ENCODE measurements at places on chromosomes 6 and 20.

GRCh38 chr6:31621320-31621939, 915 bp downstream of the PRRC2A start:
- no peak for DNase-seq

- DNase-seq = no peak
These were observed 12.2 kb downstream of the FILIP1 start for GRCh38 chr6:75481394-75481793.

GRCh38 chr6:3523966-3524365, 67.1 kb upstream of the SLC22A23 start:
- no peak for DNase-seq

DNA sequence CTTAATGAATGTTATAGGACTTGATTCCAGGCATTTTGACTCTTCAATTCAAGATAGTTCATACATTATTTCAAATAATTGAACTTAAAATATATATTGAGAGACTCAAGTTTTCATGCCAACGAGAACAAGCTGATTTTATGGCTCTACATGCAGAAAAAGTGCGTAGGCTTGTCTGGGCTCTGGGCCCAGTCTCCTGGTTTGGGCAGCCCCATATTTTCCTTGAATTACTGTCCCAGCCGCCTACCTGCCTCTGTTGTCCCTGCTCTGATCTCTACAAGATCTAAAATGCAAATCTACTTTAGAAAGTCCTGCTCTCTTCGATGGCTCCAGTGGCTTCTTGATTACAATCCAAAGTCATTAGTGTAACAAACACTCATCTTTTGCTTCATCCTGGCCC, 537.4 kb upstream of the CHD6 start:
- no peak for DNase-seq

DNA sequence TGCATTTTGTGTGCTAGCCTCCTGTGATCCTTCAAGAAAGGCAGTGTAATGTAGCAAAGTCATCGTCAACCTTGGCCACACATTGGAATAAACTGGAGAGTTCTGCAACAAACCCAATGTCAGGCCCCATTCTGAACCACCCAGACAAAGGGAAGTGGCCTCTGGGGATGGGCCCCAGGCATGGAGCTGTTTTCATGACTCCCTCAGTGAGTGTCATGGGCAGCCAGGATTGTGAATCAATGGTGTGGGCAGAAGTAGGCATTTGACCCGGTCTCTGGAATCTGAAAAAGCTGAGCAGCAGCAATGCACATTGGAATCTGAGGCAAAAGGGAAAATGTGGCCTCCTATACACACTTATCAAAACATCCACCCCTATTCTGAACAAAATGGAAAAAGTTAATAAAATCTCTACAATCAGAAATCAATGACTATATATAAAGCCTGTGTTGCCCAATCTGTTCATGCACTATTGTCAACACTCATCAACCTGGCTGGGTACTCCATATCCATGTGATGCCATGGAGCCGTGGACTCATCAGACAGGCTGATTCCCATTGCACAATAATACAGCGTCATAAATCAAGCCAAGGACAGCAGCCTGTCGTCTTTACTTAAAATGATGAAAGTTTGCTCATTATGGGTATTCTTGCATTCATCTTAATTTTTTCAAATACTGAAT, 134.9 kb upstream of the STMND1 start:
- DNase-seq = no peak

DNA sequence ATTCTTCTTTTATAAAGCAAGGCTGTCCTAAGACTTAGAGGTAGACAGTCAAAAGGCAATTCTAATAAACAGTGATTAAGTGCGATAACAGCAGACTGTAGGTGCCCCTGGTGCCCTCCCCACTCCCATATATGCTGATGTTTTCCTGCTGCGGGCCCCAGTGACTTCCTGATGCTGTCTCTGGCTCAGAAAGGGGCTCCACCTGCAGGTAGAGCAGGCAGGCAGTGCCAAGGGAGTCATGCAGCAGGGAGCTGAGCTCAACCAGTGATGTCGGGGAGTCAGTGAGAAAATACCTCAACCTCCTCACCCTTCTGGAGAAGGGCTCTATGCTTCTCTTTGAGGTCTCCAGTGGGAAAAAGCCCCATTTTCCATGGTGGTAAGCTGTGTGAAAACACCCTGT, 126.7 kb upstream of the SSTR4 start:
- no peak for DNase-seq

GRCh38 chr20:43976547-43976946, 61.9 kb downstream of the TOX2 start:
- DNase-seq = no peak

DNA sequence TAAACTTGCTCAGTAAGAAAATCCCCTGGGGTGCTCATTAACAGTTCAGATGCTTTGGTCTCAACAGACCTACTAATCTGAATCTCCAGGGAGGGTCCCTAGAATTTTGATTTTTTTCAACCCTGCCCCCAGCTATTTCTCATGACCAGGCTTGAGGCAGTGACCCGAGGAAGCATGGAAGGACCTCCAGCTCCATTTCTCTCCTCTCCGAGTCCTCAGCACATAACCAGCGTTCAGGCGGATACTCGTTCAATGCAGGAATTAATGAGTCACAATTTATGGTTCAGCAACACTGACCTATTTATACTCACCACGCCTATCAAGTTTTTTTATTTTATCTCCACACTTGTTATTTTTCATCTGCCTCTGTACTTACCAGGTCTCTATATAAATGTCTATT, 369.2 kb upstream of the CDH4 start:
- DNase-seq = no peak

DNA sequence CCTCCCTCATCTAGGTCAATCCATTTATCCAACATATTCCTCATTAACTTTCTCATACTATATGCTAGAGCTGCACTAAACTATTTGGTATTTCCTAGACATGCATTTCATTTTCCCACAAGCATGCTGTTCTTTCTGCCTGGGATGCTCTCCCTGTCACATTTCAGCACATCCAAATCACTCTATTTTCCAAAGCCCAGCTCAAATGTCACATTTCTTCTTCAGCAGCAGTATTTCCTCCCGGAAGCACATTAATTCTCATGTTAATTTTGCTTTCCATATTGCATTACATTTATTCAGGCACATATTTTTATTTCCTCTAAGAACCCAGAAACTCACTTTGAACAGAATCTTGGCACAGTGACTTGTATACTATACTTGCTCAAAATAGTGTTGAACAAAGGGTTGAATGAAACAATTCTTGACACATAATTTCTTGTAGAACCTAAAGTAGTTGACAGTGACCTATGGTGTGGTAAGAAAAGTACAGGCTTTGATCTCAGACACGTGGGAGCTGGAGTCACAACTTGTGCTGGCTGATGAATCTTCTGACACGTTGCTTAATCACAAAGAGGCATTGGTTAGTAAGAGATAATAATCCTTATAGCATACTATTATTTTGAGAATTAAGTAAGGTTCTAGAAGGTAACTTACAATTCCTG, 30.8 kb upstream of the CD2AP start:
- peak; percentile 7 for DNase-seq

- peak; percentile 37 for DNase-seq
These were observed 951 bp downstream of the FOXP4 start for GRCh38 chr6:41546866-41547798.

GRCh38 chr6:36753671-36754405, 56.2 kb downstream of the RAB44 start:
- no peak for DNase-seq

DNA sequence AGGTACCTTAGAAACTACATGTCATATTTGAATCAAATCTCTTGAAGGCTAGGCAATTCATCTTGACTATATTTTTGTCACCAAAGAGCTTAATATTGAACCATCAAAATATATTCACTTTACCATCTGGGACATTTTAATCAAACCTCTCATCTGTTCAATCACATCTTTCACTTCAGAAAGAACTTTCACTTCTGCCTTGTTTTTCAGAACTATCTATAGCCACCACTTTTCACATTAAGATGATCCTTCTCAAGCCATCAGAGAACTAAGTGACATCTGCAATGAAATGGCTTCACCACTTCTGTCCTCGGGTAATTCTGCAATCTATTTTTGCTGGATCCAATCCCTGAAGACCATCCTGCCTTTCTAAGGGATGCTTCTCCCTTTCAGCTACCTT, 57.8 kb downstream of the OR2B2 start:
- DNase-seq = no peak

DNA sequence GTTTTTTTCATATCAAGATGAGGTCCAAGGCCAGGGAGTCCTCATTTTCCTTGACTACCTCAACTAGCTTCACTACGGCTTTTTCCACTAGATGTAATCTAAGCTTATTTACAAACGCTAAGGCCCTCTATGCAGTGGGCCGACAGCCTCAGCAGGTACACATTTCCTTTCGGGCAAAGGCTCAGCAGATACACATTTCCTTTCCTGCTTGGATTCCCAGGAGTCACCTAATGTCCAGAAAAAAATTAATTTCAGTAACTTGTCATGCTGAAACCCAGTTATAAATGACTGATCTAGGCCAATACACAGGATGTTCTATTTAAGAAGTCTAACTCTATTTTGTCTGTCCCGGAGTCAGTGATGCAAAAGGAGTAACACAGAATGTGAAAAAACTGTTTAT, 7.2 kb upstream of the KIAA0408 start:
- DNase-seq = no peak

DNA sequence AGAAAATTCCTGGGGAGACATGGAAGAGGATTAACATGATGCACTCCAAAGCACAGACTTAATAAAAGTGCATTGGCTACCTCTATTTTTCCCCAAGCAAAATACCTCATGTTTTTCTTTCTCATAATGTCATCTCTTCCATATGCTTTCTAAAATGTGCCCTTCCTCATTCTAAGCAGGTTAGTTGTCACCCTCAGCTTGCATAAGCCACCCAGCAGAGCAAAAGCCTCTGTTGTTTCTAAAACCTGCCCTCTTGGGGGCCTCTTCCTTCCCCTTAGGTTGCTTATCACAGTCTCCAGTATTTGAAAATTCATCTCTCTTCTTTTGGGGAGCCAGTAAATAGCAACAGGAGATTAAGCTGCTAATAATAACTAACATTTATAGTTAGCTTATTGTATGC, 183.6 kb upstream of the FLRT3 start:
- DNase-seq = no peak

DNA sequence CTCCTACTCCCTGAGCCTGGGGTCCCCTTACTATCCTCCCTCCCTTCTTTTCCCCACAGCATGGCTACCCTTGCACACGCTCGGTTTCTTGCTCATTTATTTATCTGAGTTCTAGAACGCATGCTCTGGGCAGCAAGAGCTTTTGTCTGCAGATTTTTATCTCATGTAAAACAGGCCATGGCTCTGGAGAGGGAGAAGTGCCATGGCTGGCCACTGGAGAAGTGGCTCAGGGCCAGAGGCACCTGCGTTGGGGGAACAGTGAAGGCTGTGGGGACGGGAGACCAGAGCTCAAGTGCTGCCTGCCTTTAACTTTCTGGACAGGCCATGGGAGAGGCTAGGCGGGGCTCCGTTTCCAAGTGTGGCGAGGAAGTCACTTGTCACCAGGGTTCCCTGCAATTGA, 177.7 kb upstream of the SULF2 start:
- no peak for DNase-seq

DNA sequence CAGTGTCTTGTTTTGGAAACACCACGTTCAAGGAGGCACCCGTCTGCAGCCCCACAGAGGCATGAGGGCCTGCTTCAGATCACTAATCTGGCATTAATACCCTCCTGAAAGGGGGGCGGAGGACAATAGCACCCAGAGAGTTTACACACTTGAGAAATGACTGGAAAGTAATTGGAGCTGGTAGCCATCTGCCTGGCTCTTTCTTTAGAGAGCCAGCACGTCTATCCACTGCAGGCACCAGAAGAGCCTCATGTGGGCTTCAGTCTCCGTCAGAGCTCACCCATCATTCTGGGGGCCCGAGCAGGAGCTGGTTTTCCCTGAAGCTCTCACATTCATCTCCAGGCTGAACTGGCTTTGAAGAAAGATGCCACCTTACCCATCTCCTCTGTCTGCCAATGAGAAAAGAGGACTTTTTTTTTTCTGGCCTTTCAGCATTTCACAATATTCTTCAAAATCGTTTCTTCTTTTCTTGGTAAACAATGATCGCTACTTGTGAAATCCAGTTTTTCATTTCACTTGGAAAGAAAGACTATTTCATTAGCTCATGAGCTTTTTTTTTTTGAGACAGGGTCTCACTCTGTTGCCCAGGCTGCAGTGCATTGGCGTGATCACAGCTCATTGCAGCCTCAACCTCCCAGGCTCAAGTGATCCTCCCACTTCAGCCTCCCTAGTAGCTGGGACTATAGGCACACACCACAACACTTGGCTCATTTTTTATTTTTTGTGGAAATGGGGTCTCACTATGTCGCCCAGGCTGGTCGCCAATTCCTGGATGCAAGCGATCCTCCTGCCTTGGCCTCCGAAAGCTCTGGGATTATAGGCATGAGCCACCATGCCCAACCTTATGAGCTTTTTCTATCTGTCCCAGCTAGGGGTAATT, 124.7 kb upstream of the ZNF217 start:
- DNase-seq = no peak

DNA sequence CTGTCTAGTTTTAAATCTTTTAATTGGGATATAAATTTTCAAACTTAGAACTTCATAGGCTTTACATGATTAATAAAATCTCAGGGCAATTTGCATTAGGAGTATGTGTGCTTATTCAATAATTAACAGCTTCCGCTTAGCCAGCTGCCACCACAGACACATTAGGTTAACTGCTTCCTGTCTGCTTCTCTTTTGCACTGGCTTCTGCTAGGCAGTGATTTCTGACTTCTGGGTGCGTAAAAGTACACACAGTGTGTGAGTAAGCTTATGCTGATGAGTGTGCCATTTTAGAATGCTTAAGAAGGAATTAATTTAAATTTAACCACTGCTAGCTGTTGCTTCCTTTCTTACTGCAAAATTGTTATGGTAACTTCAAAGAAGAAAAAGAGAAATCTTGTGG, 73.9 kb downstream of the F13A1 start:
- no peak for DNase-seq

DNA sequence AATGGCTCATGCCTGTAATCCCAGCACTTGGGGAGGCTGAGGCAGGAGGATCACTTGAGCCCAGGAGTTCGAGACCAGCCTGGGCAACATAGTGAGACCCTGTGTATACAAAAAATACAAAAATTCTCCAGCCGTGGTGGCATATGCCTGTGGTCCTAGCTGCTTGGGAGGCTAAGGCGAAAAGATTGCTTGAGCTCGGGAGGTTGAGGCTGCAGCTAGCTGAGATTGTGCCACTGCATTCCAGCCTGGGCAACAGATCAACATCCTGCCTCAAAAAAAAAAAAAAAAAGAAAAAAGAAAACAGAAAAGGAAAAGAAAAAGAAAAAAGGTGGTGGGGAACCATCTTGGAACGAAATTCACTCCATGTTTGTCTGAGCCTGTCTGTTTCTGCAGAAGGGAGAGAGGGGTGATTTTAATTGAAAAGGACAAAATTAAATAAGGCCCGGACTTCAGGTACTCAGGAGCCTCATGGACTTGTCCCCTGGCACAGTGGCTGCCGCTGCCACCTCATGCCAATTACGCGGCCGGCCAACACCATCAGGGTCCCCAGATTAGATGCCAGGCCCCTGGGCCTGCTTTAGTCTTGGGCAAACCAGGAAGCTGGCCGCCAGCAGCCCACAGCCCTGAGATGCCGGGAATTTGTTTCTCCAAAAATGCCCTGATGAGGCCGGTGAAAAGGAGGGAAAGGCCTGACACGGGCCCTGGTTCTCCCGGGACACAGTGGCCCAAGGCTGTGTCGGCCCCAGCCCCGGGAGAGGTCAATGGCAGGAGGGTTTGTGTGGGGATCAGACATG, 37.8 kb upstream of the STX16 start:
- DNase-seq = no peak
